ENCODE measurements at places on chromosomes 16 and 17.

GRCh38 chr16:24191876-24192402 is 64.2 kb upstream of the CACNG3 start:
- DNase-seq: no peak

DNA sequence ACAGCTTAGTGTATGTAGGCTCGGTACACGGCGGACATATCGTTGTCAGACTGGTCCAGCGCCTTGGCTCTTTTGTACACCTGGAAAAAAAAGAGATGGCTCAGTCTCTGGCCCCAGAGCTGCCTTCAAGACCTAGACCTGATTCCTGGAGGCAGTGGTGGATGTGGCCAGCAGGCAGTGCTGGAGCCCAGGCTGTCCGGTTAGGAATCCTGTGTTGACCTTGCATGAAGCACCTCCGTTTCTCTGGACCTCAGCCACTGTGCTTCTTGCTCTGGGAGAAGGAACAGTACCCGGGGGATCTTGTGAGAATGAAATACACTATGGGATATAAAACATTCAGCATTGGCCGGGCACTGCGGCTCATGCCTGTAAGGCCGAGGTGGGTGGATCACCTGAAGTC is 2.8 kb upstream of the ROGDI start:
- no peak for DNase-seq

- DNase-seq: no peak
Measured at GRCh38 chr16:5906351-5906750, 808.8 kb upstream of the EEF2KMT start.

DNA sequence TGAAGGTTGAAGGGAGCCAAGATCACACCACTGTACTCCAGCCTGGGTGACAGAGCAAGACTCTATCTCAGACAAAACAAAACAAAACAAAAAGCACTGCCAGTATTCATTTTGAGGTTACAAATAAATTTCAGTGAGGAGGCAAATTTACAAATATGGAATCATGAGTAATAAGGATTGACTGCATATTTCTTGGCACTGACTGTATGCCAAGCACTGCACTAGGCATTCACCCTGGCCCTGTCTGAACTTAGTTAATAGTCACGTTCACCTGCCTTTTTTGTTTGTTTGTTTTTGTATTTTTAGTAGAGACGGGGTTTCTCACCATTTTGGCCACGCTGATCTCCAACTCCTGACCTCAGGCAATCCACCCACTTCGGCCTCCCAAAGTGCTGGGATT is 5.1 kb downstream of the LDAF1 start:
- no peak for DNase-seq

DNA sequence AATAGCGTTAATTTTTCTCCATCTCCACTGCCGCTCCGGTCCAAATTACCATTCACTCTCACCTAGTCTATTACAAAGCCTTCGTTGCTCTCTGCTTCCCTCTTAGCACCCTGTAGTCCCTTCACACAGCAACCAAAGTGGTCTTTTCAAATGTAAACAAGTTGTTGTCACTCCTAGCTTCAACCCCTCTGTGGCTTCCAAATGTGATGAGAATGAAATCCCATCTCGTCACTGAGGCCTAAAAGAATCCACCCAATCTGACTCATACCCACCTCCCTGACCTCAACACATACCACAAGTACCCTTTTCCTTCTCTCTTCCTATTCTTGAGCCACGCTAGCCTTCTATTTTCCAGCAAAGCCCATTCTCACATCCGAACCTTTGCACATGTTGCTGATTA is 2.2 kb upstream of the PELP1 start:
- no peak for DNase-seq

DNA sequence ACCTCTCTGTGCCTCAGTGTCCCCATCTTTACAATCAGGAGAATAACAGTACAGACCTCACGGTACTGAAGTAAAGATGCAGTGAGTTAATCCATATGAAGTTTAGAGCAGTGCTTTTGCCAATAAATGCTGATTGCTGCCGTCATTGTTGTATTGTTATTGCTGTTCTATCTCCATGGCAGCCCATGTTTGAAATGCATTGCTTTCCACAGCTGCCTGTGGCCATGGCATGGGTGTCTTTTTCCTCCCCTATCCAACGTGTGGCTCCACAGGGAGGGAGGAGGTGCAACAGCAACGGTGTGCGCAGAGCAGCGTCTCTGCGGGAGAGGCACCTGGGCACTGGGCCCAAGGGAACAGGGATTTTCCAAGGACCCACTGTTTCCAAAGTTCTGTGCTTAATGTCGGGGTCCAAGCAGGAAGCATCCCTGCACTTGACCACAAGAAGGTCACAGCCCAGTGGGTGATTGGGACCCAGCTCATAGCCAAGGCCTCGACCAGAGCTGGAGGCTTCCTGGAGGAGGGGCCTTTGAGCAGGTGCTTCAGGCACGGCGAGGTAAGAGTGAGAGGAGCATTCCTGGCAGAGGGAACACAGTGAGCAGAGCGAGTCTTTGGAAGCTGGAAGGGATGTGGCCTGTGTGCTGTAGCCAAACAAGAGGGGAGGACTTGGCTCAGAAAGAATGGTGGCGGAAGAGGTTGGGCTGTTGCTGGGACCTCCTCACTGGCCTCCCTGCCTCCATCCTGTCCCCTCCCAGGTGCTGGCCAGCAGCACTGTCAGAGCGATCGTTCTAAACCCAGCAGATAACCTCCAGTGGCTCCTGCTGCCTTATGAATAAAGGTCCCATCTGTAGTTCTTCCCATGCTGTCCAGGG is 3.9 kb downstream of the RAI1 start:
- no peak for DNase-seq

GRCh38 chr17:57550016-57550415 is 195.1 kb downstream of the CCDC182 start:
- DNase-seq: no peak

GRCh38 chr16:87702325-87702811 is 63.4 kb downstream of the KLHDC4 start:
- no peak for DNase-seq

DNA sequence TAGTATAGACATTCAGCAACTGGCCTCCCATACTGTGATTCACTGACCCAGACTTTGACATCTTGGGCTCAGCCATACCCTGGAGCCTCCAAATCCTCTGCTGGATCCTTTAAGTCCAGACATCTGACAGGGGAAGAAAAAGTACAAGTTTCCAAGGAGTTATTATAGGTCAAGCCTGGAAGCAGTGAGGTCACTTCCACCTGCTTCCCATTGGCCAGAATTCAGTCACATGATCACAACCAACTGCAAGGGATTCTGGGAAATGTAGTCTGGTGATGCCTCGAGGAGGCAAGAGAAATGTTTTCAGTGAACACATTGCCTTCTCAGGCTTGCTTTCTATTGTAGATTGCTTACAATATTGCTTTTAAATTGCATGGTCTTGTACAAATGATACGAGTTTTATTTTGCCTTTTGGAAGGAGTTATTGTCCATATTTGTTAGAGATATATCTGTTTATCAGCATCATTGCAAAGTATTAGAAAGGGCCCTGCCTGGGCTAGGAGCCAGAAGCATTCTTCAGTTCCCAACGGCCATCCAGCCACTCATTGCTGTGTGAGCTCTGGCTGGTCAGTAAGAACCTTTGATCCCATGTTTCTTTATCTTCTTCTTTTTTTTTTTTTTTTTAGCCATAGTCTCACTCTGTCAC is 696.9 kb downstream of the WWOX start:
- DNase-seq: no peak

DNA sequence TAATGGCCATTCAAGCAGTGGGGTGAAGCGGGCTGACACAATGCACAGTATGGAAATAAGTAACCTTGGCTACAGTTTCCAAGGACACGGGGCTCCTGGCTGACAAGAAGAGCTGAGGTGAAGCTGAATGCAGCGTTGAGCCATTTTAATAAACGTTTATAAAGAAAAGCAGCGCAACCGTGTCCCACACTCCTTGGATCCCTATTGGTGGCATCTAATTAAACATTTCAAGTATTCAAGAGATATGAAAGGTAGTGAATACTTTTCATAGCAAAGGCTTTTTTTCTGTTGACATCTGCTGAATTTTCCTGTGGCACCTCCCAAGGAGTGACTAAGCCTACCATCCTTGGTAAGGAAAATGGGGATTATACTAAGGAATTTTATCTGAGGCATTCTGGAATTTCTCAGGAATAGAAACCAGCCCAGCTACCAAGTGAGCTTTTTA is 26.5 kb downstream of the DUSP14 start:
- DNase-seq: no peak

GRCh38 chr16:83027973-83028372 is 401.2 kb downstream of the CDH13 start:
- no peak for DNase-seq

- DNase-seq: no peak
Measured at GRCh38 chr16:15509593-15510535, 75.5 kb downstream of the BMERB1 start.

- no peak for DNase-seq
Measured at GRCh38 chr16:12507366-12507765, 296.3 kb downstream of the CPPED1 start.

GRCh38 chr16:200388-200787 is 20.1 kb downstream of the HBQ1 start:
- DNase-seq: no peak

DNA sequence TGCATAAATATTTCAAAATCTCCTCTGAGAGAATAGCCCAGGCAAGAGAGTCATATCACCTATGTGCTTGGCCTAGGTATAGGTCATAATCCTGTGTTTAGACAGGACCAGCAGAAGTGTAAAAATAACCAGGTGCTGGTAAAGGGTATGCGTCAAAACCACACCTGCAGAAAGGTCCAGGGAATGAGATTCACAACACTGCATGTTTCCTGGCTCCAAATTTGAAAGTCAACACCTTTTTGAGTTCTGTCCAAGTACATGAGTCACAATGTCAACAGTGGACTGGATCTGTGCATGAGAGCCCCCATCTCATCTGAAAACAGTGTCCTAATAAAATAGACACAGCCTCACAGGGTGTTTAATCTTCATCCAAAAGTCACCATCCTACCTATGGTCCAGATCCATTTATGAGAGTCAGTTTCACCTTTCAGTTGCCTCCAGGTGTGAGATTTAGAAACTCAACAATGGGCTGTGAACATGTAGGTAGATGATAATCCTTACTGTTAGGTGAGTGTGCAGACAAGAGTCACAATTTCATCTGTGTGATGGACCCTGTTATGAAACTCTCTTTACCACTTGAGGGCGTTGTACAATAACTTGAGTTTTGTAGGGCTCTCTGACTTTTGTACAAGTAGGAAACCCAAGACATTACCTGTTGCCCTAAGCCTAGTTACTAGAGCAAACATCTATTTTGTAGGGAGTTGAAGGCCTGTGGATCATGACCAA is 2100.7 kb downstream of the TP53TG3F start:
- no peak for DNase-seq

- DNase-seq: no peak
Measured at GRCh38 chr17:57259306-57259705, 3.0 kb downstream of the MSI2 start.

GRCh38 chr16:65122724-65123395 is 997 bp upstream of the CDH11 start:
- DNase-seq: no peak

GRCh38 chr17:15464231-15464985 is 3.0 kb downstream of the CDRT4 start:
- no peak for DNase-seq

DNA sequence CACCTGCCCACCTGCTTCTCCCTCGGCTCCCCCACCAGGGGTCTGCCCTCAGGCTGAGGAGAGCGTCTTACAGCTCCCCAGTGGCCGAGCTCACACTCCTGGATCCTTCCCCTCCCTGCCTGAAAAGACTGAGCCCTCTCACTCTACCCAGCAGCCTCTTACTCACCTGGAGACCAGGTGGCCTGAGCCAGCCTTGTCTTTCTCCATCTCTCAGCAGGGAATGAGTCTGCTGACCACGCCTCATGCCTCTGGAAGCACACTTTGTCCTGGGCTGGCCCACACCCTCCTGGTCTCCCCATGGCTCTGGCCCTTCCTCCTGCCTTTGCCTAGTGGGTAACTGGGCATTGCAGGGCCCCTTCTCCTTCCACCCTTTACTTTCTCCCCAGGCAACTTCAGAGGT is 177.2 kb downstream of the ENGASE start:
- DNase-seq: no peak
